ENCODE measurements at places on chromosomes 12 and 14.

DNA sequence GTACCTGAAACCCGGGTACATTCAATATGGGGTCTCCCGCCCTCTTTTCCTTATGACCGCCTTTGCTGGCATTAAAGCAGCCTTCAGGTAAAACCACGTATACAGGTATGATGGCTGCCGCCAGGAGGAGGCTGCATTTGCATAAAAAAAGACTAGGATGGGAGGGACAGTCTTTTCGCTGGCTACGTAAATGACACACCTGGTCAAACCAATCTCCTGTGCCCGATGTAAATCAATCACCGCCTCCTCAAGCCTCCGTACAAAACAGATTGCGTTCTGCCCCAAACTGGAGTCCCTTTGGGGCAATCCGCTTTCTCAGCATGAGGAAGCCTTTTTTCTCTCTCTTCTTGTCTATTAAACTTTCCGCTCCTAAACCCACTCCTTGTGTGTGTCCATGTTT is 8.1 kb upstream of the ALDH1L2 start:
- no peak for DNase-seq

DNA sequence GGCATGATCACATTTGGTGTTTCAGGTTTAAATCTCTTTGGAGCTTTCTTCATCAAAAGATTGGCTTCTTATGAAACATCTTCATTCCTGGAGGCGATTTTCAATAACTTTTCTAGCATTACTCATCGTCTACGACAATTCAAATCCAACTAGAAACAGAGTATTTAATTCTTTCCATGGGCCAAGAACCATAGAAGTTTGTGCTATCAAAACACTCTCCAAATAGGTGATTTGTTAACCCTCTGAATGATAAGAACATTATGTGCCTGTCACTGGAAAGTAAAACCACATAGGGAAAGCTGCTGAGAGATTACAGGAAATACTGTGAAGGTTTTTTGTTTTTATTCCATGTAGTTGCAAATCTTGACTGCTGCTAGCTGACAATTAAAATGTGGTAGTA is 6.9 kb upstream of the DCN start:
- no peak for DNase-seq

DNA sequence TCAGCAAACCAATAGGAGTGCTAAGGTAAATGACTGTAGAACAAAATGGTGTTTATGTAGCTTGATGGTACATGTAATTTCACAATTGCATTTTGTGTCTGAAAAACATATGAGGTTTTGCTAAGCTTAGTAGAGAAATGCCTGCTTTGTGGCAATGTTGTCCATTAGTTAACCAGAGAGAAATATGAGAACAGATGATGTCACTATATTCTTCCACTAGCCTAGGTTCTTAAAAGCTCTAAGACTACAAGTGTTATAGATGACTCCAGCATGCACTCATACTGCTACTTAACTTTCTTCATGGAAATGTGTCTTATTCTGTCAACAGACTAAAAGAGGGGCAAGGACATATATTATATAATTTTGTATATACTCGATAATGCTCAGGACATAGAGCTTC is 309.4 kb downstream of the APAF1 start:
- DNase-seq, result no peak

DNA sequence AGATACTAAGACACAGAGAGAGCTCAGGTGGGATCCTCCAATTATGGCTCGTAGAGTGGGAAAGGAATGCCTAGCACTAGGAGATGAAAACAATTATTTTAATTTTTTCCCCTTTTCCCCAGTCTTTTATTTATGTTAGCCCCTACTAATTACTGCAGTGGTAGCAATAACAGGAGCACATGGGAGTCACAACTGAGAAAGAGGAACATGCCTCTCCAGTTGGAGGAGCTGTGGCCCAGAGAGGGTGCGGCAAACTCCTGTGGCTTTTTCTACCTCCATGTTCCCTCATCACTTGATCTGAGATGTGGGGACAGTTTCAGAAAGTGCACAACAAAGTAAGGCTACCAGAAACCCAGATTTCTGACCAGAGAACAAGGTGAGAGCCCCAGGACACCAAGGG is 25.9 kb upstream of the POC1B start:
- no peak for DNase-seq

DNA sequence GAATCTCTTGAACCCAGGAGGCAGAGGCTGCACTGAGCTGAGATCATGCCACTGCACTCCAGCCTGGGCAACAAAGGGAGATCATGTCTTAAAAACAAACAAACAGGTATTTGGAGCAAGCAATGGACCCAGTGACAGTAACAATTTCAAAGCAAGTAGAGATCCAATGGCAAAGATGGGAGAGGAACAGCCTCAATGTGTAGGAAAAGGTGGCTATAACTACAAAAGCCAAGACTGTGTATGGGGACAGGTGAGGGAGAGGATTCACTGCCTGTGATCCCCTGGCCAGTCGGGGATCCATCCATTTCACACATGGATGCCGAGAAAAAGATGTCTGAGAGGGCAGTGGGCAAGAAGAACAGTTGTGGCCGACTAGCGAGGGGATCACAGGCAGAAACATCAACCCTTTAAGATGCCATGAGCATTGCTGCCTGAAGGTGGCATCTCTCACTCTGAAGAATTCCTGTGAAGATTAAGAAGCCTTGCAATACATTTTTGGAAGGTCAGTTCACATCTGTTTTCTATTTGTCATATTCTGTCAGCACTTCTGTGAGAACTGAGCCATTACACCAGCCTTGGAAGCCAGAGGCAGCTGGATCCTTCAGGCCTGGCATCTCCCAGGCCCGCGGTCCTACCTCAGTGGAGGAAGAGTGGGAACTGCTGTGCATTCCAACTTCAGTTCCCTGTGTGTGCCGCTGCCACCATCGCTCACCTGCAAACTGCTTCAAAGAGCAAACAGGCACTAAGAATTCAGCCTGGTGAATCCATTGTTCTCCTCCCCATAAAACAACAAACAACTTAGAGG is 54.5 kb upstream of the FRS2 start:
- DNase-seq, result no peak

DNA sequence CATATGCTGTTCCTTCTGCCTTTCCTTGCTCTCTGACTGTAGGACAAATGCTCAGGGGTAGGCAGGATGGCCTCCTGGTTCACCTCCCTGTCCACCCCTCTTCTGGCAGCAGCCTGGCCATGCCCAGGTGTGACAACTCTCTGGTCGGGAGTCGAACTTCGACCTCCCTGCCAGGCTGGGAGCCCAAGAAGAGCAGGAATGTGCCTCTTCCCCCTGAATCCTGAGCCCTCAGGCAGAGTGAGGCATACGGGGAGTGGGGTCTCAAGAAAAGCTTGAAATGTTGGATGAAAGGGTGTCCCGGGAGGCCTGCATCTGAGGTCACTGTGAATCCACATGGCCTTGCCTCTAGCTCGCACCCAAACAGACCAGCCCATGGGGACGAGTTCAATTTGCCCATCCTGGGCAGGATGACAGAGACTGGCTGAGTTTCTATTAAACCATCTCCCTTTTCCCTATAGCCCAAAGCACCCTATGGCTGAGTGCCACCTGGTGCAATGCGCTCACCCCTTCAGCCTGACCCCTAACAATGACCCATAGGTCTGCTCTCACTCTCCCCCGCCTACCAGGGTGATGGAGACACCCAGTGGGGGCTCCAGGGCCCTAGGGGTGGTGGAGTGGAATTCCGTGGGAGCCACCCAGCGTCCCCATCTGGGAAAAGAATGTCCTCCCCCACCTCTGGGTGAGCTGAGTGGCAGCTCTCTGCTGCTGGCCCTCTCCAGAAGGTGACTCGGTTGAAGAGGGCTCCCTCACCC is 52.9 kb upstream of the DIO3 start:
- no peak for DNase-seq

- DNase-seq, result no peak
Measured at GRCh38 chr12:79668113-79668512, 22.7 kb downstream of the PAWR start.

GRCh38 chr14:65927931-65928356 is 515.4 kb downstream of the FUT8 start:
- peak; percentile 81 for DNase-seq

DNA sequence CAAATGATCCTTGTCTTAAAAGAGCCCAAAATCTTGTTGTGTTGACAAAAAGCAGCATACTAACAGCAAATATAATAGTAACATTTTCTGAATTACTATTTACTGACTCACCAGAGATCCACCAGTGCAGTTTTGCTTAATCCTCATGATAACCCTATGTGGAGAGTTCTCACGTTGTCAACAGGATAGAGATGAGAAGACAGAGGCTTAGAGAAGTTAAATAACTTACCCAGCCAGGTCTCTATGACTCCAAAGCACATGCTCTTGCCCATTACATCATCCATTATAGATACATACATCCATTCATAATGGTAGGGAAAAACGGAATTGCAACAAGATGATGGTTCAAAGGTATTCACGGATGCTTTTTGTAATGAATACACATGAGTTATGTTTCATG is 111.9 kb downstream of the PAX9 start:
- no peak for DNase-seq

DNA sequence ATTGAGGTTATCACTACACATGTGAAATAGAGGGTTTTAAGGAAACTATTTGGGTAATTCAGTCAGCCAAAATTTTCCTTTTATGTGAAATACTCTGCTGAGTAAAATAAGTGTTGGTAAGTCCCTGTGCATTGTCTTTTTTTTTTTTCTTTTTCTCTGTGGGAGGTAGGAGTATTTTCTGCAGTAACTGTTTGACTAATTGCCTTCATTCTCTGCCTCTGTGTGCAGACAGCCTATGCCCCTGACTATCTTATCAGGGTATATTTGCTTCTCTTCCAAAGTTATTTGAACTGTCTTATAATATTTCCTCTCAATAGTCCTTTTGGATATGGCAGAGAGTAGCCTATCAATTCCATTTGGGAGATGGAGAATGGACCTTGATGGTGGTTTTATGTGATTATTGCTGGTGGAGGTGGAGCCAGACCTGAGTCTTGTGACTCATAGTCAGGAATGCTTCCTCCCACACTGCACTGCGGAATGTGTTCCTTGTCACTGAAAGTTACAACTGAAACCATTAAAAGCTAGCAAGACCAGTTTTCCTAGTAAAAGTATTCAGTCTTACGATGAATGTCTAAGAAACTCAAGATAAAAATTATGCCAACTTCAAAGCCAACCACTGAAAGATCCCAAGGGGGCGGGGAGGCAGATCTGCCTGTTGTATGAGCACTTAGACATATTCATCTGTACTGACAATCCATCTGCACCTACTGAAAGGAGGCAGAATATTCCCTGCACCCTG is 40.9 kb upstream of the STXBP6 start:
- DNase-seq, result no peak

DNA sequence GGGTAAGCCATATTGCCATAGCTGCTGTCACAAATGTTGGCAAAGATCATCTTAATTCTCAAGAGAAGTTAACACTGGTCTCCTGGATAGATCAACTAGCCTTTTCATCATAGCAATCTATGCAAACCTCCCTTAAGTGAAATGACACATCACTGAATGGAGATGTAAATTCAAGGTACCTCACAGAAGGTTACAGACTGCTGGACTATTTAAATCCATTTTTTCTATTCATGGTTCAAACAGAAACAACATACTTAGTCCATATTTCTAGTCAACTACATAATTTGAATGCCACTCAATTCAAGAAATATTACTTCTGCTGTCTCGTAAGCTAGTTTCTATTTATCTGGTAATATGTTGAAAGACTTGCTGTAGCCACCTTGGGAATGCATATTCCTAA is 748.3 kb downstream of the C12orf50 start:
- no peak for DNase-seq
